Right lobe of liver (tissue), 6 donors: ENCODE measurements at places on chromosomes 16 and 17. TPM values are rescaled to one million over a fixed set of nuclear protein-coding genes. Genes with fewer than 3 reads are reported as not detected.
A peak's percentile ranks its signal among the peaks of the same experiment; 100 is the strongest.

Gene WIPI1
- 18.0 TPM for total RNA-seq

DNA sequence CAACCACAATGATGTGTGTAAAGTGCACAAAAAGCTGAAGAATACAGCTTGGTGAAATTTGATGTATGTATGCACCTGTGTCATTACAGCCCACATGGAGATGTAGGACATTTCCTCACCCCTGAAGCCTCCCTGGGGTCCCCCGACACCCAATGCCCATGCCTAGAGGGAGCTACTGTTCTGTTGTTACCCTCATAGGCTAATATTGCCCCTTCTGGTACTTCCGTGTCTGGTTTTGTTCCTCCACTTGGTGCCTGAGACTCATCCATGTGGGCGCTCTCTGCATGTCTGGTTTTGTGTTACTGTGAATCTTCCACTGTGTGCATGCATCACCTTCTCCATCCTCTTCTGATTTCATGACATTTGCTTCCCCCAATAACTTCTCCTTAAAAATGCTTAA is 18.6 kb downstream of the TNFRSF13B start:
- no peaks in the 10 kb centered on the region for H3K36me3 ChIP-seq
- H3K4me1 ChIP-seq, result no peaks in the 10 kb centered on the region
- H3K4me3 ChIP-seq, result no peak overlapping the region
- no peak overlapping the region for H3K27ac ChIP-seq

- H3K27ac ChIP-seq, result no peak overlapping the region
- H3K4me1 ChIP-seq, result peaks cover 4% of the 10 kb centered on the region
- no peak for DNase-seq
Observed at GRCh38 chr17:56821847-56822534, 11.7 kb downstream of the C17orf67 start.

- peak; percentile 89 for DNase-seq
- no peaks in the 10 kb centered on the region for H3K36me3 ChIP-seq
- H3K4me3 ChIP-seq, result no peak overlapping the region
- H3K4me1 ChIP-seq, result peaks cover 5% of the 10 kb centered on the region
- no peak overlapping the region for H3K27ac ChIP-seq
Observed at GRCh38 chr16:85717393-85718152, 28.8 kb upstream of the GINS2 start.

Gene AGRP
- not detected for total RNA-seq

DNA sequence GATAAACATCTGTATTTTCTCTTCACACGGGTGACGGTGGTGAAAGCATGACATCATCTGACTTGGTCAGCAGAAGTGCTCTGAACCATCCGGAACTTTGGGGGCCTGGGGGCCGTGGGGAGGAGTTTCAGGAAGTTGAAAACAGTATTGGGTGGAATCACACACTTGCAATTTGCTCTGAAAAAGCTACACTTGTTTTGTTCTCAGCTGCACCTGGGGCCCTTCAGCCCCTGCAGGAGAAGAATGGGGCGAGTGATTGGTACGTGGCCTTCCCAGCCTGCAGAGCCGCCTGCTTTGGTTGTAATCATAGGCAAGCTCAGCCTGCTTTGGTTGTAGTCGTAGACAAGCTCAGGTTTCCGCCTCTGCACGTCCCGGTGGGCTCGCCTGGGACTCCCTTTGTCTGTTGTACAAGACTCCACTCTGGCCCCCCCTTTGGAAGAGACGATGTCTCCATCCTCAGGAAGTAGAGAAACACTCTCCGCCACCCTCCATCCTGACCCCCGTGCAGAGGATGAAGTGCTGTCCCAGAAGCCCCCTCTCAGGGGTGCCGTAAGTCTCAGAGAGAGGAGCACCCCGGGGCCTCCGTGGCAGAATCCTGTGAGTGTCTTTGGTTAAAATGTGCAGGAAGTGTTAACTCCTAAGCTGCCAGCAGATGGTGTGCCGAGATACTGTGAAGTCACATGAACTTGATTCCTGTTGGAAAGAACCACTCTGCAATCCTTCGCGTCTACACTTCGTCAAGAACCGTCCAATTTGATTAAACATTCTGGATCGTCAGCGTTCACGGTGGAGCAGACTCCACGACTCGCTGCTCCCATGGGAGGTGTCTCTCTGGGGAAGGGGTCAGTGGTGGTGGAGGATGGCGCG is 5.4 kb downstream of the BANP start:
- H3K4me3 ChIP-seq, result no peak overlapping the region
- H3K27ac ChIP-seq, result no peak overlapping the region
- H3K4me1 ChIP-seq, result peaks cover 15% of the 10 kb centered on the region
- H3K27me3 ChIP-seq, result no peaks in the 10 kb centered on the region
- DNase-seq, result no peak

DNA sequence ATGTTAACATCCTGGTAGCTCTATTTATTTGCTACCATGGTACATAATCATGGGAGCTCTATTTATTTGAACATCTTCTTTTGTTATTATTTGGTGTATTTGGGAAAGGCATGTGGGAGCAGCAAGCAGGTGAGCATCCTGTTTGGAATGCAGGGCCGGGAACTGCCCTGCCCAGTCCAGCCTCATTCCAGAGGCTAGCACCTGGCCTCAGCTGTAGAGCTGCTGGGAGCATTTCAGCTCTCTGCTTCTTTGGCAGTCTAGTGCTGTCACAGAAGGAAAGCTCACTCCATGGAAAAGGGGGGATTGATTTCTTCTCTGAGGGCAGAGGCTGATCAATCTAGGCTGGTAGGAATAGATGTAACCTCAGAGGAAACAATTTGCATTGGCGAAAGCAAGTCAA is 112.5 kb downstream of the WWOX start:
- H3K27ac ChIP-seq, result no peak overlapping the region
- H3K4me1 ChIP-seq, result no peaks in the 10 kb centered on the region
- H3K27me3 ChIP-seq, result no peaks in the 10 kb centered on the region
- H3K4me3 ChIP-seq, result no peak overlapping the region
- H3K36me3 ChIP-seq, result no peaks in the 10 kb centered on the region

- no peaks in the 10 kb centered on the region for H3K36me3 ChIP-seq
- no peak overlapping the region for H3K27ac ChIP-seq
- no peaks in the 10 kb centered on the region for H3K4me1 ChIP-seq
- no peaks in the 10 kb centered on the region for H3K27me3 ChIP-seq
- H3K4me3 ChIP-seq, result no peak overlapping the region
- DNase-seq, result no peak
Observed at GRCh38 chr16:35559911-35560636, 2100.7 kb downstream of the TP53TG3F start.

DNA sequence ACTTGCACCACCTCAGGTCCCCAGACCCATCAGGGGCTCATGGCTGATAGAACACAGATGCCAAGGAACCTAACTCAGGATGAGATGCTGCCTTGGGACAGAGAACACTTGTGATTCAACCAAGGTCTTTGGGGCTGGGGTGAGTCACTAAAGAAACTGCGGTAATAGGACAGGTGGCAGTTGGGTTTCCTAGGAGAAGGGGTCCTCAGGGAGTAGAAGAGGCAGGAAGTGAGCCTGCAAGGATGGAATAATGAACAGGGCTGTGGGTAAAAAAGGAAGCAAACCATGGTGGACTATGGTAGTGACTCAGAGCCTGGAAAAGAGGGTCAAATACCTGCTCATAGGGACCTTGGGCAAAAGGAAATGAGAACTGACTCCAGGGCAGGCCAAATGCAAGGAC is 6.5 kb upstream of the PNPO start:
- H3K4me1 ChIP-seq, result no peaks in the 10 kb centered on the region
- no peaks in the 10 kb centered on the region for H3K27me3 ChIP-seq
- no peak overlapping the region for H3K4me3 ChIP-seq

DNA sequence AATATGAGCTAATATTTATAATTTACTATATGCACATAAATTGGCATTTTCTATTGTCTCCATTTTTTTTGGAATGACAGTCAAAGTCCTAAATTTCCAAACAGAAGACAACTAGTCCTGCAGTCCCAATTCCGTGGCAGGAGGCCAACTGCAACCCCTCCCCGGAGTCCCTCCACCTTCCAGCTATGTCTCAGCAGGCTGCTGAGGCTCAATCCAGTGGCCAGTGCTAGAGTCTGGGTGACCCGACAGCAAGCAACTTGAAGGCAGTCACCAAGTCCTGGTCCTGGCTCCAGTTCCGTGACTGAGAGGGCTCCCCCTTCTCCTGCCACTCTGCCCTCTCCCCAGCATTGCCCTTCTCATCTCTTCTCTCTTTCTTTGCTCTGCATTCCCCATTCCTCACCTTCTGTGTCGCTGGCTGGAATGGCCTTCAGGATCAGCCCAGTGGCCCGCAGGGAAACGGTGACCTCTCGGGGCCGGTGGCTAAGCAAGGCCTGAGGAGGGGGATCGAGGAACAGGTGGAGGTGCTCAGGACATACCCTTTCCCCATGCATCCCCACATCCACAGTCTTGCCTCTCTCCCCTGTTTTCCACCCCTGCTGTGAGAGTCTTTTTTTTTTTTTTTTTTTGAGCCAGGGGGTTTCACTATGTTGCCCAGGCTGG is 22.4 kb upstream of the MFSD6L start:
- H3K27ac ChIP-seq, result no peak overlapping the region
- no peak overlapping the region for H3K4me3 ChIP-seq
- no peaks in the 10 kb centered on the region for H3K4me1 ChIP-seq
- DNase-seq, result no peak
- H3K27me3 ChIP-seq, result no peaks in the 10 kb centered on the region

GRCh38 chr17:62871291-62871690 is 63.2 kb upstream of the MARCHF10 start:
- no peaks in the 10 kb centered on the region for H3K27me3 ChIP-seq
- no peak overlapping the region for H3K4me3 ChIP-seq

- no peaks in the 10 kb centered on the region for H3K4me1 ChIP-seq
- no peak overlapping the region for H3K4me3 ChIP-seq
- DNase-seq, result no peak
- no peaks in the 10 kb centered on the region for H3K27me3 ChIP-seq
- H3K36me3 ChIP-seq, result no peaks in the 10 kb centered on the region
- no peak overlapping the region for H3K27ac ChIP-seq
Observed at GRCh38 chr17:39538866-39539265, 68.9 kb downstream of the NEUROD2 start.

GRCh38 chr16:52237823-52238222 is 309.1 kb downstream of the TOX3 start:
- no peaks in the 10 kb centered on the region for H3K27me3 ChIP-seq
- DNase-seq, result no peak
- H3K36me3 ChIP-seq, result no peaks in the 10 kb centered on the region
- H3K4me1 ChIP-seq, result no peaks in the 10 kb centered on the region
- no peak overlapping the region for H3K4me3 ChIP-seq
- H3K27ac ChIP-seq, result no peak overlapping the region

DNA sequence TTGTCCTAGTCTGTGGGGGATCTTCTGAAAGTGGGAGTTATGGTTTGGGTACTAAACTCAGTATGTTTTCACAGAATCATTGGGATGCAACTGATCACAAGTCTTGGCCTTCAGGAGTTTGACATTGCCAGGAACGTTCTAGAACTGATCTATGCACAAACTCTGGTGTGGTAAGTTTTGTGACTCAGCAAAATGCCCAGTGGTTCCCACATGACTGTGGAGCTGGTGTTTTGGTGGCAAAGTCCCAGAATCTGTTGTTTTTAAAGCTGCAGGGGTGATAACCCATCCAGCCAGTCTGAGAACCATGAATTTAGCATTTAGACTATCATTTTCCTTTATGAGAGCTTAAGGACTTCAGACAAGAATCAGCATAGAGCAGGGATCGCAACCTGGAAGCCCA is 40.6 kb downstream of the GDE1 start:
- H3K36me3 ChIP-seq, result no peaks in the 10 kb centered on the region
- no peaks in the 10 kb centered on the region for H3K4me1 ChIP-seq
- H3K27me3 ChIP-seq, result no peaks in the 10 kb centered on the region
- DNase-seq, result no peak
- no peak overlapping the region for H3K27ac ChIP-seq
- no peak overlapping the region for H3K4me3 ChIP-seq

DNA sequence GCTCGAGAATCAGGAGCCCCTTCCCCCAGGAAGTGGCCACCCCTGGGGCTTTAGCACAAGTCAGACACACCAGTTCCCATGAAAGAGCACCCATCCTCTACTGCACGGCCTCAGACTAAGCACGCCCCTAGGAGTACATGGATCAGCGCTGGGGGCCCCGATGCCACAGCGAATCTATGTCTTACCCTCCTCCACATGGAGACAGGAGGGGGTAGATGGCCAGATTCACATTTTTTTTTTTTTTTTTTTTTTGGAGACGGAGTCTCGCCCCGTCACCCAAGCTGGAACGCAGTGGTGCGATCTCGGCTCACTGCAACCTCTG is 3.2 kb upstream of the EXOSC6 start:
- H3K27ac ChIP-seq, result no peak overlapping the region
- peaks cover 5% of the 10 kb centered on the region for H3K4me1 ChIP-seq
- no peak overlapping the region for H3K4me3 ChIP-seq
- DNase-seq, result no peak
- peaks cover 79% of the 10 kb centered on the region for H3K36me3 ChIP-seq
- H3K27me3 ChIP-seq, result no peaks in the 10 kb centered on the region

Gene PITPNM3
- total RNA-seq, result 1.0 TPM

DNA sequence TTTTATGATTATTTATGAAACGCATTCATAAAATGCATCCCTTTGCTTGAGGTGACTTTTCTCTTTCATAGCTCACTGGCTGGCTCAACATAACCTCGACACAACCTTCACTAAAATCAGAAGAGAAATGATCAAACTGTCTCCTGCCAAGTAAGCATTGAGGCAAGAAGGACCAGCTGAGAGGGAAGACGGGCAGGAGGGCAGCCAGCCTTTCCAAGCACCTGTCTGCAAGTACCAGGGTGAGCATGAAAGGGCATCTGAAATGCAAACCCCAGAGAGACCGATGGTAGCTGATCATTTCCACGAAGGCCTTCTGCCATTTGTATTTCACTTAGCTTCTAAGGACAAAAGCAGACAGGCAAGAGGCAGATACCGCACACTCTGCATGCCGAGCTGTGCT is 52.1 kb upstream of the RPH3AL start:
- no peak overlapping the region for H3K27ac ChIP-seq
- H3K4me1 ChIP-seq, result no peaks in the 10 kb centered on the region
- no peak for DNase-seq
- H3K36me3 ChIP-seq, result no peaks in the 10 kb centered on the region

DNA sequence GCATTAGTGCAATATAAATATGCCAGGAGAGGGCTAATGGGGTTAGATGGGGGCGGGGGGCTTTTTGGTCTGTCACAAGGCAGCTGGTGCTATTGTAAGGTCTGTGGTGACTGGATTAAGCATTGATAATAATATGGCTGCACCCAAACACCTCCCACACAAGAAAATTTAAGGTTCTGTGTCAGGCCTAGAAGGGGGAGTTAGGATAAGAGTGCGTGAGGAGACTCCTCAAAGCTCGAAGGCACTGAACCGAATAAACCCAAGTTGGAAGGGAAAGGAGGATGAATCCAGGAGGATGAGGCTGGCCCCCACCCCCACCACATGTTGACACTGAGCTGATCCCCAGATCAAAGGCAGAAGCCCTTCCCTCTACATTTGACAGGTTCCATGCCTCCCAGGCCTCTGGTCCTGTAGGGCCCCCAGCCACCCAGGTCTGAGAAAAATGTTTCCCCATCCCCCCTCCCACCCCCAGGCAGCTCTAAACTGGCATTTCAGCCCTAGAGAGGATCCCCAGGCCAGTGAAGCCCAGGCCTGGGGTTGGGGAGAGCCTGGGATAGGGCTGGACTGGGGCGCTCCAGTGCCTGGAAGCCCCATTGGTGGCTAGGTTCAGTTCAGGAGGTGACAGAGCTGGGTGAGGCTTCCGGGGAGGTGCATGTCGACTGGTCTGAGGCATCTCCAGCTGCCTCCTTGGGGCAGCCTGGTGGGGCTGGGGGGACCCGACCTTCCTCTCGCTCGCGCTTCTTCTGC is 1.7 kb downstream of the HOXB1 start:
- H3K4me1 ChIP-seq, result no peaks in the 10 kb centered on the region
- H3K27me3 ChIP-seq, result no peaks in the 10 kb centered on the region
- H3K36me3 ChIP-seq, result no peaks in the 10 kb centered on the region
- no peak overlapping the region for H3K27ac ChIP-seq
- no peak overlapping the region for H3K4me3 ChIP-seq
- no peak for DNase-seq

Gene TAOK2
- total RNA-seq, result 16.3 TPM
